ENCODE measurements at places on chromosomes 6 and 20.
A peak's percentile ranks its signal among the peaks of the same experiment; 100 is the strongest.

GRCh38 chr6:157312757-157313156 is 10.6 kb downstream of the TMEM242 start:
- no peak for DNase-seq

GRCh38 chr6:113187661-113188060 is 669.5 kb upstream of the MARCKS start:
- DNase-seq: no peak

DNA sequence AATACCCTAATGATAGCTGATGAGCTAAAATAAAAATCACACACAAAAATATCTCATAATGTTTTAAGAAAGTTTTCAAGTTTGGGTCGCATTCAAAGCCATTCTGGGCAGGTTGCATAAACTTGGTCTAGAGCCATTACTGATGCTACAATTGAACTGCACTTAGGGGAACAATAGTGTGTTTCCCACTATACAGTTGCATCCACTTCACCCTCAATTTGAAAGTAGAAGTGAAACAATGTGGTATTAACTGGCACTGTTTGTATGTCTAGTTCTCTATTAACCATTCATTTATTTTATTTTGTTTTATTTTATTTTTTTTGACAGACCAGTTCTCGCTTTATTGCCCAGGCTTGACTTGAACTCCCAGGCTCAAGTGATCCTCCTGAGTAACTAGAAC is 23.0 kb upstream of the STK38 start:
- no peak for DNase-seq

DNA sequence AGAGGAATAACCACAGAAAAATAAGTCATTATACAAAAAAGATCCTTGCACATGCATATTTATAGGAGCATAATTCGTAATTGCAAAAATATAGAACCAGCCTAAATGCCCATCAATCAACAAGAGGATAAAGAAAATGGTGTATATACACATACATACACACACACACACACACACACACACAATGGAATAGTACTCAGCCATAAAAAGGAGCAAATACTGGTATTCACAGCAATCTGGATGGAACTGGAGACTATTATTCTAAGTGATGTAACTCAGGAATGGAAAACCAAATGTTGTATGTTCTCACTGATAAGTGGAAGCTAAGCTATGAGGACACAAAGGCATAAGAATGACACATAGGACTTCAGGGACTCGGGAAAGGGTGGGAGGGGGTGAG is 1.9 kb upstream of the KIAA1586 start:
- no peak for DNase-seq

GRCh38 chr6:26196846-26197635 is 109.8 kb downstream of the HFE start:
- peak; percentile 67 for DNase-seq

DNA sequence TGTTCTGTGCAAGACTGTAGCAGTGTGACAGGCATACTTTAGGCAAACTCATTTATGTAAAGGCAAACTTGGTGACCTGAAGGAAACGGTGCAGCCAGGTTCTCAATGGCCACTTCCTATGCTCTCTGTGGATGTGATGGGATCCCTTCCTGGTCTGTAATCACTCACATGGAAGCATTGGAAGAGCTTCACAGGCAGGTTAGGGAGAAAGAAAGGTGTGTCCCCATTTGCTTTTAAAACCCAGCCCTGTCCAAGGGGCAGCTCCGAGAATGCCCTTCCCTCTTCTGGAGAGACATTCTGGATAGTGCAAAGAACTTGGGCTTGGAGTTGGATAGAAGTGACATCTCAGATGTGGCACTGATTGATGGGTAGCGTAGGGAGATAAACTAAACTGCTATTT is 28.1 kb downstream of the CEP43 start:
- no peak for DNase-seq

DNA sequence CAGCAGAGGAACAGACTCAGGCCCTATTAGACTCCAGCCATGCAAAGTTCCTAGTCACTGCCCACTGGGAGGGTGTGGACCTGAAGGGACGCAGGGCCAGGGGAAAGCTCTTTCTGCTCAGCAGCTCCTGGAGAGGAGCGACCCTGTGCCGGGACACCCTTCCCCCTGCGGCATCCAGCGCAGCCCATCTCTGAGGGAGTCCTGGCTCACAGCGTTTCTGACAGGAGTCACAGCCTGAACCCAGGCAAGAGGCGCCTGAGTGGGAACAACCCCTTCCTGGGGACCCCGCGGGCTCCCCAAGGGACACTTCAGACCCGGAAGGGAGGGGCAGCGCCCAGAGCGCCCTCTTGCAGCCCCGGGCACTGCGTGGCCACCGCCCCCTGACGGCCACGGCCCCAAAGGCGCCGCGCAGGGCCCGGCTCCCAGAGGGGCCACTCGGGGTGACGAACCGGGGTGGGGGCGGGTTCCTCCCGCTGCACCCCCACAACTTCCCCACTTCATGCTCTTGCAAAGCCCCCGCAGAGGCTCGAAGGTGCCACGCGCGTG is 862 bp downstream of the UCKL1 start:
- DNase-seq: no peak

DNA sequence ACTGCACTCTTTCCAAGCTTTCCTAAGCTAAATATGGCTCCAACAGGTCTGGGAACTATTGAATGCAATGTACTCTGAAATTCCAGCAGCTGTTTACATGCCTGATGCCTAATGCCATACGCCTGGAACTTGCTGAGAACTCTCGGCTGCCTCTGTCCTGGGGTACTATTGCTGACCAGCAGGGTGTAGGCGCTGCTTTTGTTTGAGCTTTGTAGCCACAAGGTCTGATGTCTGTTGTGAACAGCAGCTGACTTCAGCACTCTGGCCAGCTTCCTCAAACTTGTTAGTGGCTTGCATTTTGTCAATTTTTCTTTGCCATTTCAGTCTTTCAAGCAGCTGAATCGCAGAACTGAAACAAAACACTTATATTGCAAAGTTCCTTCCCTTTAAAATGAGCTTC is 26.7 kb downstream of the SAYSD1 start:
- peak; percentile 32 for DNase-seq

- no peak for DNase-seq
These were observed 66.5 kb upstream of the TENT5A start for GRCh38 chr6:81818901-81819361.

DNA sequence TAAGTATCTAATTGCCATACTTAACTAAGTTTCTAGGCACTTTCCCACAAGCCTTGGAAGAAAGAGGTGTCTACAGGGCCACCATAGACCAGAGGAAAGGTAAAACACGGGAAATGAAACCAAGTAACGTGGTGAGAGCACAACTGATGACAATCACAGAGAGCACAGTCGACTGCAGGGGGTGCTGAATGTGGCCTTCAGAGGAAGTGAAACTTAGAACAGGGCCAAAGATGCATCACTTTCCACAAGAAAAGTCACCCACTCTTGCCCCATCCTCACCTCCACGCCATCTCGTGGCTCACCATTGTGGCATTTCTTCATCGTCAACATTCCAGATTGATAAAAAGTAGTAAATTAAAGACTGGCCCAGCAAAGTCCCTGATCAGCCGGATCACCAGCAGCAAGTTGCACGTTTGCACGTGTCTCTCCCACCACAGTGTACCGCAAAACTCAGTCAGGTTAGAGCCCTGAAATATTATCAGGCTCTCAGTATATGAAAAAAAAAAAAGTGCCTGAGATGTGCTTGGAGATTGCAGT is 31.4 kb downstream of the HIVEP2 start:
- no peak for DNase-seq
